ENCODE measurements at places on chromosomes 2 and 18.
A peak's percentile ranks its signal among the peaks of the same experiment; 100 is the strongest.

- H3K4me1 ChIP-seq = no peaks in the 10 kb centered on the region
- H3K36me3 ChIP-seq = no peaks in the 10 kb centered on the region
- no peak for DNase-seq
- no peak overlapping the region for H3K27ac ChIP-seq
- no peaks in the 10 kb centered on the region for H3K27me3 ChIP-seq
Observed at GRCh38 chr2:3277050-3277747, 100.4 kb downstream of the EIPR1 start.

DNA sequence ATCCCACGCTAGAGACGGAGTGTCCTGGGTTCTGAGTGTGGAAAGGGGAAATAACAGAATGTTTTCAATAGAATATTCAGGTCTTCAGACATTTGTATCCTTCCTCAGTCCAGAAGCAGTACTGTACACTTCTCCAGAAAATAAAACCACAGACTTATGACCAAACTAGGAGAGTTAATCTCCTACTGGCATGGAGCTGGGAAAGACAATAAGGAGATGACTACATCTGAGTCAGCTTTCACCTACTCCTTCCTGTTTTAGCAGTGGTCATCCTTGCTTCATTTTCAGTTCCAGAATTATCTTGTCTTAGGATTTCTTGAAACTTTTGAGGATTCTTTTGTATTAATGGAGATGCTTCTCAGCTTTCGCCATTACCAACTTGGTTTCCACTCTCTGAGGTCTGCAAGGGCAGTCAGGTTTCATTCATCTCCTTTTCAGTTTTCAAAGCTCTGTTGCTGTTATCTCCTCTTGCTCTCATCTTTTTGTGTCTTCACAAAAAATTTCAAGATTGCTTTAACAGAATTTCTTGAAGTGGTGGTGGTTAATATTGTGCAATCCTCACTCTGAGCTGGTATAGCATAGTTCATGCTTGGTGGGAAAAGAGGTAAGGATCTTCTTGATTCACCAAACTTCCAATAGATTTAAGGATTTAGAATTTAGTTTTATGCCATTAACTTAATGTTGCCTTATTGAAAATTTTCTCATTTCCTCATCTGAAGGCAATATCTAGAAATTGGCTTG lies 23.7 kb upstream of the NR4A2 start:
- H3K4me1 ChIP-seq = no peaks in the 10 kb centered on the region
- H3K27ac ChIP-seq = no peak overlapping the region

GRCh38 chr18:3498698-3499471 lies 48.9 kb downstream of the TGIF1 start:
- H3K4me1 ChIP-seq = no peaks in the 10 kb centered on the region

DNA sequence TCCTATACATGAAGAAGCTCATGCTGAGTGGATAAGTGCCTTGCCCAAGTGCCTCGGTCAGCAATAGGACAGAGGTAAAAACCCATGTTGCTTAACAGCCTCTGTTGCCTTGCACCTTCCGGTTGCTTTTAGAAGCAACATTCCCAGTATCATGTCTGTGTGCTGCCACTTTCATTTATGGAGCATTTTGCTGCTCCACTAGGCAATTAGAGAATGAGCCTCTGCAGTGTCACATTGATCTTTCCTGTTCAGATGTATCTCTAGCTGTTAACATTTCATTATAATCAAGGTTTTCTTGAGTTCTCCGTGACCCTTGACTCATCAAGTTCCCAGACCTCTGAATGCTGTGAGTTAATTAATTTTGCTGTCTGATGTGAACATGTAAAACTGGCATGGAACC lies 134.5 kb upstream of the EPB41L3 start:
- no peak overlapping the region for H3K27ac ChIP-seq
- no peaks in the 10 kb centered on the region for H3K36me3 ChIP-seq
- H3K27me3 ChIP-seq = no peaks in the 10 kb centered on the region
- H3K4me3 ChIP-seq = no peak overlapping the region

DNA sequence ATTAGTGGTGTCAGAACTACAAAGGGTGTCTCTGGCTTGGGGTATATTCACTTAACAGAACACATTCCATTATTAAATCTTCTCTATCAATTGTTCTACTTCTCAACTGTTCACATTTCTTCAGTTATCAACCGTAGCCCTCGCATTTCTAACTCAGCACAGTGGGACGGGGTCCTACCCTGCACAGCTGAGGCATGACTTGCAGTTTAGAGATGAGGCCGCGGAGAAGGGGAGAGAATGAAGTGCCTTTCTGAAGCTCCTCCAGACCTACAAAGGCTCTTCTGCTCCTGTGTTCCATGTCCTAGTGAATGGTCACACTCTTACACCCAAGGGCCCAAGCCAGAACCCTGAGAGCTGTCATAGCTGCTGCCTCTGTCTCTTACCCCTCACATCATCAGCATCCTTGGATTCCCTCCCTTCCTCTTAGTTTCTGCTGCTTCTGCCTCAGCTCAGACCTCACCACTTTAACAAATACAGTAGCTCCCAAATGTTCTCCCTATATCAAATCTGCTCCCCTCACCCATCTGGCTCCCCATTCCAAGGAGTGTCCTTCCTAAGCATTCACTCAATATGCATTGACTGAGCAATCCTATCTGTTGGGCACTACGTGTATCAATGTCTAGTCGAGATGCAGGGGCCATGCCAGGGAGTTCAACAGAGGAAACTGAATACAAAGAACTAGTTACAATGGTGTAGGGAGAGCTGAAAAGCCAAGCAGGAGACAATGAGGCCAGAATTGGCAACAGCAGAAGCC lies 34.3 kb upstream of the MRPL19 start:
- no peak overlapping the region for H3K4me3 ChIP-seq
- H3K36me3 ChIP-seq = no peaks in the 10 kb centered on the region
- no peaks in the 10 kb centered on the region for H3K27me3 ChIP-seq
- no peak for DNase-seq

DNA sequence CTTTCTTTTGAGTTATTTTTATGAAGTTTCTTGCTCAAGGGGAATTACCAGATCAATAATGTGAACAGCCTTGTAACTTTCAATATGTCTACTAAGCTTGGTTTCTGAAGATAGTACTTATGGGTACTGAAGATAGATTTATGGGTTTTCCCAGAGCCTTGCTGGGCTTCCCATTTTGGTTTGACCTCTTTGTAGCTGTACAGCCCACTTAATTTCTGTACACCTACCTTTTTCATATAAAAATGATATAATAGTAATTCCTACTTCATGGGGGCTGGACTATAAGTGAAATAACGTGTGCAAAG lies 22.2 kb downstream of the IL1R2 start:
- H3K4me3 ChIP-seq = no peak overlapping the region
- H3K27me3 ChIP-seq = no peaks in the 10 kb centered on the region
- no peaks in the 10 kb centered on the region for H3K4me1 ChIP-seq
- H3K27ac ChIP-seq = no peak overlapping the region
- H3K36me3 ChIP-seq = no peaks in the 10 kb centered on the region
- DNase-seq = no peak

DNA sequence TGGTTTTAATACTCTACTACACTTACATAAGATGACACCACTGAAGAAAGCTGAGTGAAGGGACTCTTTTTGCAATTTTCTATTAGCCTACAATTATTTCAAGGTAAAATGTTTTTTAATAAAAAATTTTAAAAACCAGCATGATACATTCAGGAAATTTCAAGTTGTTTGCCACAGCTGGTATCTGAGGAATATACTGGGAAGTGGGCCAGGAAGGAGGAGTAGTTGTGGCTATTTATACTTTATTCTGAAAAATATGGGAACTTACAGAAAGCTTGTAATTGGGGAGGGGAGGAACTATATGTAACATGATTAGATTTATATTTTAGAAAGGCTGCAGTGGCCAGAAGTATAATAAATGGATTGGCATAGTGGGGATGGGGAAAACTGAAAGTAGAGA lies 40.8 kb downstream of the WDR35 start:
- no peaks in the 10 kb centered on the region for H3K27me3 ChIP-seq
- no peaks in the 10 kb centered on the region for H3K4me1 ChIP-seq
- H3K4me3 ChIP-seq = no peak overlapping the region

- H3K4me1 ChIP-seq = no peaks in the 10 kb centered on the region
- H3K36me3 ChIP-seq = no peaks in the 10 kb centered on the region
- no peaks in the 10 kb centered on the region for H3K27me3 ChIP-seq
- H3K27ac ChIP-seq = no peak overlapping the region
Observed at GRCh38 chr2:188404341-188405004, 112.8 kb downstream of the GULP1 start.

GRCh38 chr2:225598426-225598825 lies 198.9 kb downstream of the NYAP2 start:
- H3K27me3 ChIP-seq = no peaks in the 10 kb centered on the region
- DNase-seq = no peak
- no peaks in the 10 kb centered on the region for H3K4me1 ChIP-seq
- H3K4me3 ChIP-seq = no peak overlapping the region
- no peaks in the 10 kb centered on the region for H3K36me3 ChIP-seq

DNA sequence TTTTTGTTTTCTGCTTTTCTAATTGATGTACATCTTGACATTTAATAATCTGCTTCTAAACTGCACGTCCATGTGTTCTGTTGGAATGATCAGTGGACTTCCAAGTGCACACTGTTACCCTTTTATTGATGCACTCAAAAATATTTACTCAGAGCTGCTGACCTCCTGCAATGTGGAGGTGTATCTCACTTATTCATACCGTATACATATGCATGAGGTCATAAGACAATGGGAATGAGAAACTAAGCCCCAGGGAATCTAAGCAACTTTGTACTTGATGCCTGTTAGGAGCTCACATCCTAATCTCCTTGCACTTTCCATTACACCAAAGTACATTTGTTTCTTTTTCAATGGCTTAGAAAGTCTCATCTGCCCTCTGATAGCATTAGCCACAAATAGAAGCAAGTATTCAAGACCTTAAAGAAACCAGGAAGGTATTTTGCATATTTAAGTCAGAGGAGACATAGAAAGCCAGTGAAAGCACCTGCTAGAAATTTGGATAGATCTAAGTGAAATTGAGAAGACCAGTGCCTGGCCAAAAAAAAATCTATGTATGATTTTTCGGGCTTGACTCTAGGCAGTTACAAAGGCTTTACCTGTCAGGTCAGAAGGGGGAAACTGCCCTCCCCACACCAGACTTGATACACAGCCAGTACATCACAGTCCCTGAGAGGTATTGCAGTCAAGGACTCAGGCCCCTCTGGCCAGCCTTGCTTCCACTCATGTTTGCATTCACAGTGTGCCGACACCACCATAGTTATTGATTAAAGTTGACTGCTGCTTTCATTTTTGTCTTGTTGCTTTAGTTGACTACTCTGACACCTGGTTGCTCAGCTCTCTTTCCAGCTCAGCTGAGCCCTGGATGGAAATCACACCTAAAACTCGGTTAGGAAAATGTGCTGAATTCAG lies 391.7 kb upstream of the CYRIA start:
- no peak for DNase-seq
- no peak overlapping the region for H3K4me3 ChIP-seq
- H3K27me3 ChIP-seq = no peaks in the 10 kb centered on the region
- no peaks in the 10 kb centered on the region for H3K36me3 ChIP-seq
- H3K4me1 ChIP-seq = peaks cover 7% of the 10 kb centered on the region
- H3K27ac ChIP-seq = no peak overlapping the region

DNA sequence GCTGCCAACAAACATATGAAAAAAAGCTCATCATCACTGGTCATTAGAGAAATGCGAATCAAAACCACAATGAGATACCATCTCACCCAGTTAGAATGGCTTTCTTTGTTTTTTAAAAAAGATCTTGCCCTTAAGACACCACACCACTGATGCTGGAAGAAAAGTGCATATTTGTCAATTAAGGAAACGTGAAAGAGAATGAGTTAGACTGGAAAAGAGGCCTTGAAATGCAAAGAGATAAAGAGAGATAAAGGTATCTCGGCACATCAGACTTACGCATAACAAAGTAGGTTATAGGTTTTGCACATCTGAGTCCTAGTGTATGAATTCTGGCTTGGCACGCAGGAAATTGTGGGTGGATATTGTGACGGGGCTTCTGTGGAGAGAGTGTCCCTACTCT lies 149.5 kb downstream of the MTX2 start:
- no peak overlapping the region for H3K4me3 ChIP-seq
- no peak overlapping the region for H3K27ac ChIP-seq
- no peaks in the 10 kb centered on the region for H3K36me3 ChIP-seq
- no peaks in the 10 kb centered on the region for H3K4me1 ChIP-seq

DNA sequence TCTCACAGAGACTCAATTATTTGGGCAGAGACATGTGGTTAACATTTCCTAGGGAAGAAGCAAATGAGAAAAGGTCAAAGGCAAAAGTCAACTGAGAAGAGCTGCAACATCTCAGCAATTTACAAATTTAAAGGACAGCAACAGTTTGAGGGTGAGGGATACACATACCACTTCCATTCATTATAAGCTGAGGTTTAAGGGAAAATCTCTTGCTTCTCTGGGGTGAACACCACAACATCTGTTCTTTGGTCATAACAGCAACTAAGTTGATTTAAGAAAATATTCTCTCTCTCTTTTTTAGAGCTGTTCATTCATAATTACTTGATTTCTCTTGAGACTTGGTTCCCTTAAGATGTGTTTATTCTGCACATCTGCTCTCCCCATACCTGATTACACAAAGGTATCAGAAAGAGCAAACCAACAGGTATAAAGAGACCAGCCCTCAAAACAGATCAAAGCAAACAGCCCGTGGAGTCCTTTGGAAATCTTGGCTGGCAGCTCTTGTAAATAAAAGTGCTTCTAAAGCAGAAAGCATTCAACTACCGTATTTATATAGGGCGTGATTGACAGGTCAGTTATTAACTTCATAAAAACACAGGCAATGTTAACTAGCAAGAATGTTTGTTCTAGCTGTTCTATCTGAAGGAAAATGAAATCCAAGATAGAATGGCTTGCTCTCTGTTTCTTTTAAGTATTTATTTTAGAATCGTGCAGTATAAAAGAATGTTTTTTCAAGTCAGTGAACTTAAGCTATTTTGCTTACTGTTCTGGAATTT lies 132.8 kb downstream of the THADA start:
- no peaks in the 10 kb centered on the region for H3K36me3 ChIP-seq
- DNase-seq = peak; percentile 30
- H3K4me1 ChIP-seq = peaks cover 19% of the 10 kb centered on the region
- no peaks in the 10 kb centered on the region for H3K27me3 ChIP-seq
- peak overlapping the region; percentile 1 for H3K27ac ChIP-seq
- no peak overlapping the region for H3K4me3 ChIP-seq

GRCh38 chr2:180553094-180553715 lies 427.2 kb upstream of the UBE2E3 start:
- H3K4me1 ChIP-seq = no peaks in the 10 kb centered on the region
- H3K27me3 ChIP-seq = no peaks in the 10 kb centered on the region
- no peaks in the 10 kb centered on the region for H3K36me3 ChIP-seq
- no peak for DNase-seq
- no peak overlapping the region for H3K27ac ChIP-seq
- H3K4me3 ChIP-seq = no peak overlapping the region

- no peaks in the 10 kb centered on the region for H3K27me3 ChIP-seq
- no peaks in the 10 kb centered on the region for H3K36me3 ChIP-seq
- H3K4me3 ChIP-seq = no peak overlapping the region
- no peak for DNase-seq
- no peaks in the 10 kb centered on the region for H3K4me1 ChIP-seq
- H3K27ac ChIP-seq = no peak overlapping the region
Observed at GRCh38 chr2:143875295-143876233, 644.4 kb downstream of the ZEB2 start.

- H3K4me1 ChIP-seq = no peaks in the 10 kb centered on the region
- no peaks in the 10 kb centered on the region for H3K27me3 ChIP-seq
- no peaks in the 10 kb centered on the region for H3K36me3 ChIP-seq
Observed at GRCh38 chr2:30932870-30933269, 125.6 kb upstream of the CAPN13 start.

Data from body of pancreas (tissue), 4 donors.